NCI-H1048 (cell line): ENCODE measurements at places on chromosomes 6 and 20.

- DNase-seq, result no peak
Observed at GRCh38 chr6:87762116-87762515, 60.1 kb upstream of the AKIRIN2 start.

DNA sequence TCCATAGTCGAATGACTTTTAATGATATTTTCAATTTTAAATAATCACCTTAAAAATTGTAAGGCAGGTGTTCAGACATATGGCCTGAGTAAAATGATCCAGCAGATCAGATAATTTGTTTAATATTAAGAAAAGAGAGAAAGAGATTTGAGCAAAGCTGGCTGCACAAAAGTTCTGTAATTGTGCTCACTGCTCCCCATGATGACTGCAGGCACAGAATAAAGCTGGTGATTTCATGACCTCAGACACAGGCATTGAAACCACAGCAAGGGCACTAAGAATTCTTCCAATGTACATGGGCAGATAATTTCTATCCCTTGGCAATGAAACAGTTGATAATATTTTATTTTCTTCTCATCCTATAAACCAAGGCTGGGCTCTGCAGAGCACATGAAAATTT is 553.1 kb downstream of the NKAIN2 start:
- DNase-seq, result no peak

DNA sequence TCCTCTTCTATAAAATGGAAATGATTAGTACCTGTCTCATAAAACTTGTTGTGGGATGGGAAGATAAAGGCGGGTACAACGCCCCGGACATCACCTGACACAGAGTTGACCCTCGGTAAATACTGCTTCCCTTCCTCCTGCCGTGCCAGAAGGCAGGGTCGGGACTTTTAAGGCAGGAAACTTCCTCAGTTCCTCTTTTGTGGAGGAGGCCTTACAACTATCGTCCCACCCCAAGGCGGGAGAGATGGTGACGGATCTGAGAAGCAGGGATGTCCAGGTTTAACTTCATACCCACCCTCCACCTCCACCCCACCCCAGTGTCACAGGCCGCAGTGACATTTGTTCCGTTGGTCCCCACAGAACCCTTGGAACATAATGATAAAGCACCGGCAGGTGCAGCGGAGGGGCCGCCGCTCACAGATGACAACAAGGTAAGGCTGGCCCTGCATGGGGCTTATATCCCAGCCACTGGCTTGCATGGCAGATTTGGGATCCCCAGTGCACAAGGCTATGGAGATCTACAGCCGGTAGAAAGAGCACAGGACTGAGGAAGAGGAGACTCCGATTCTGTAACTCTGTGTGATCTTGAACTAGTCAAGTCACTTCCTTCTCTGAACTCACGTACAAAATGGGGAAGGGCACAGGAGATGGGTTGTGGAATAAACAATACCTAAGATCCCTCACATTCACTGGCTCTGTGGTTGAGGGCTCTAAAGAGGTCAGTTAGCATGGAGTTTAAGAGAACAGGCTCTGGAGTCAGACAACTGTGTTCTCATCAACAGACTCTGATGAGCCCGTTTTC is 764 bp downstream of the DNTTIP1 start:
- no peak for DNase-seq

DNA sequence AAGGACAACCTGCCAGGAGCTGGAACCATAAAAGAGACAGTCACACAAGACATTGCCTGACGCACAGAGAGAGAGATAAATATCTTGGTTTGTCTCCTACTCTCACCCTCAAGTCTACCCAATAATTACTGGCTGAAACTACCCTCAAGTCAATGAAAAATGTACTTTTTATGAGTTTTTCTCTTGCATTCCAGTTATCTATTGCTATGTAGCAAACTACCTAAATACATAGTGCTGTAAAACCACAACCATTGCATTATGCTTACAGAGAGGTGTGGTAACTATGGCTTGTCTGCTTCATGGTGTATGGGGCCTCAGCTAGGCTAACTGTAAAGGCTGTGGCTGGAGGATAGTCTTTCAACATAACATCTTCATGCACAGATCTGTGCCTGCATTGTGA is 247.8 kb downstream of the HAO1 start:
- no peak for DNase-seq

DNA sequence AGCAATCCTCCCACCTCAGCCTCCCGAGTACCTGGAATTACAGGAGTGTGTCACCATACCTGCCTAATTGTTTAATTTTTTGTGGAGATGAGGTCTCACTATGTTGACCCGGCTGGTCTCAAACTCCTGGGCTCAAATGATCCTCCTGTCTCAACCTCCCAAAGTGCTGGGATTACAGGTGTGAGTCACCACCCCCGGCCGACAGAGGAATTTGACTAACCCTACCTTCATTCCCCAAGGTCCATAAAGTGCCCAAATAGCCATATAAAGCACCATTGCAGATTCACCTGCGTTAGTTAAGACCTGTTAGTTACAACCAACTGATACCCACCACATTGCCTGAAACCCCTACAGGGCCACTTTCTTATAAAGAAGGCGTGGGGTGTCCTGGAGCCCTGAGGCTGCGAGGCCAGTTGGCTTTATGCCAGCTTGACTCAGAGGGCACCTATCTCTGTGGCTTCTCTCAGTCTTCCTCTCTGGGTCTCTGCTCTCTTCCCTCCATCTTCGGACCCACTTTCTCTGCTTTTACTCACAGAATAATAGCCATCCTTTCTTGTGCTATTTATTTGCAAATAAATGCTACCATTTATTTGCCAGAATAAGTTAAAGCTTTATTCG is 65.6 kb downstream of the SLC2A10 start:
- DNase-seq, result no peak

DNA sequence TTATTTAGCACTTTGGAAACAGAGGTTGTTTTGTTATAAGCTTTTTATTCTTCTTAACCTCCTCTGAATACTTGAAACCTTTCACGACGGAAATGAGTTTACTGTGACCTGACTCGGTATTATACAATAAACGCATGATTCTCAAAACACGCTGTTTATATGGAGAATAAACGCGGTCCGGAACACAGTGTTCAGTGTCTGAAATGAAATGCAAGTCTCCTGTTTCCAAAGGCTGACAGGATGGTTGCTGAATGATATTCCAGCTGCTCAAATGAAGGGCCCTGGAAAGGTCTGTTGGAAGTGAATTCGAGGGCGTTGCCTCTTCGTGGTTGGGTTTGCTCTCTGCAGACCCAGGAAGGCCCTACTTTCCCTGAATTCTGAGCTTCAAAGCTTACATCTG is 83.4 kb downstream of the RSPH3 start:
- no peak for DNase-seq

DNA sequence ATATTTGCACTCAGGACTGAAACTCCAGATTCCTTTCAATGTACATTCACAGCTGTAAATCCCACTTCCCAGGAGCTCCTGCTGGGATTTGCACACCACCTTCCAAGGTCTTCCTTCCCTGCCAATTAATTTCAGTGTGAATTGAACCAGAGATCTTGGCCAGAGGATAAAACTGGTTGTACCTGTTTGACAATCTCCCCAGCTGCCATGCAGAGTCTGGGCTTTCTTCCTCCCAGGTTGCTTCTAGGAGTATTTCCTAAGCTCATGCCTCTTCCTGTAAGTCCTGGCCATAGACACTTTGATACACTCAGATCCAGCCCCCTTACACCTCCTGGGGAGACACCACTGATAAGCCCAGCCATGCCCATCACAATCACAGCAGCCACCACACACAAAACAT is 15.6 kb downstream of the MAFB start:
- no peak for DNase-seq

- no peak for DNase-seq
Observed at GRCh38 chr6:31125162-31125561, 4.9 kb upstream of the CDSN start.

DNA sequence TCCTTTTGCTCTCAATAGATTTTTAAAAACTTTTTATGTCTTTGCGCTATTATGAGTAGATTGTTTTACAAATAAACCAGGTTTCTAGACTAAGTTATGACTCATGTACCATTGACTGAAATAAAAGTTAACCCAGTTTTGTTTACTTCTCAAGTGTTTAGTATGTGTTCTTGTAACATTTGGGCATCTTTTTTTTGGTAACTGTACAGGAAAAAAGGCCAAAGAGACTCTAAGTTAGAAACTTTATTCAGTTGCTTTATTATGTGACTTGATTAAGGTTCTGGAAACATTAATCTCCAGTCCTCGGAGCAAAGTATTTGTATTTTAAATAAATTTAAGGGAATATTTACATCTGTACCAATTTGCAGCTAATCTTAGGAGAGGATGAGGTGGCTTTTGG is 2.9 kb downstream of the NKAIN2 start:
- DNase-seq, result no peak

DNA sequence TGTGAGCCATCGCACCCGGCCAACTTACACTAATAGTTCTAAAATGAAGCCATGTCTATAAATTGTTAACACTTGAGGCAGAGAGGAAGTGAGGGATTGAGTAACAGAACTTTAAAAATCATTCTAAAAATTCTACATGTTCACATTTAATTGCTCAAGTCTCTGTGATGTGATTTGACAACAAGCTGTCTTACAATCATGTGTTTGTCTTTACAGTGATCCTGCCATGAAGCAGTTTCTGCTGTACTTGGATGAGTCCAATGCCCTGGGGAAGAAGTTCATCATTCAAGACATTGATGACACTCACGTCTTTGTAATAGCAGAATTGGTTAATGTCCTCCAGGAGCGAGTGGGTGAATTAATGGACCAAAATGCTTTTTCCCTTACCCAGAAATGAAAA is 23.6 kb downstream of the GTF2H5 start:
- no peak for DNase-seq

DNA sequence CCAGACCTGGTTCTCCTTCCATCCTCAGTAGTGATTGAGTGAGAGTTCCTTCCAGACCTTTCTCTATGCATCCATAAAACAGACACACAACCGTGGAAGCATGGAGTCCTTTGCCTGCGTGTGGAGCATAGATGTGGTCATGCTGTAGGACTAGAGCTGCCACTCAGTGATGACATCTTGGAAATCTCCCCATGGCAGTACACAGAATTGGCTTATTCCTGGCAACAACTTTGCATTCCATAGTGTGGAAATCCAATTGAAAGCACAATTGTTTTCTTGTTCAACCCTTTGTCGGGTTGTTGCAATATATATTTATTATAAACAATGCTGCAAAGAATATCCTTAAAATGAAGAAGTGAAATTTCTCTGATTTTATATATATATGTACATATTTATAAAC is 547.8 kb downstream of the CDH26 start:
- no peak for DNase-seq

GRCh38 chr6:47865206-47865605 is 83.4 kb downstream of the OPN5 start:
- DNase-seq, result no peak

DNA sequence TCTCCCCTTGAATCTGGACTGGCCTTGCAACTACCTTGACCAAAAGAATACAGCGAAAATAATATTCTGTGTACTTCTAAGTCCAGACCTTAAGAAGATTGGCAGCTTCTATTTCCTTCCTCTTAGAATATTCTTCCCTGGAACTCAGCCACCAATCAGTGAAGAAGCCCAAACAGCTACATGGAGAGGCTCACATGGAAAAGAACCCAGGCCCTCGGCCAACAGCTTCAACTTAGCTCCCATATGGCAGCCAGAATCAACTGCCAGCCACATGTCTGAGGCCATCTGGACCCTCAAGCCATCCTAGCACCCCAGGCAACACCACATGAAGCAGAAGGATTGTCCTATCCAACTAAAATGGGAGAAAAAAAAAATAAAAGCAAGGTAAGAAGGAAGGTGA is 178.8 kb downstream of the IBTK start:
- DNase-seq, result no peak

GRCh38 chr20:13219327-13220193 is 1.5 kb upstream of the ISM1 start:
- no peak for DNase-seq

- DNase-seq, result no peak
Observed at GRCh38 chr20:11838076-11838636, 79.5 kb upstream of the BTBD3 start.

DNA sequence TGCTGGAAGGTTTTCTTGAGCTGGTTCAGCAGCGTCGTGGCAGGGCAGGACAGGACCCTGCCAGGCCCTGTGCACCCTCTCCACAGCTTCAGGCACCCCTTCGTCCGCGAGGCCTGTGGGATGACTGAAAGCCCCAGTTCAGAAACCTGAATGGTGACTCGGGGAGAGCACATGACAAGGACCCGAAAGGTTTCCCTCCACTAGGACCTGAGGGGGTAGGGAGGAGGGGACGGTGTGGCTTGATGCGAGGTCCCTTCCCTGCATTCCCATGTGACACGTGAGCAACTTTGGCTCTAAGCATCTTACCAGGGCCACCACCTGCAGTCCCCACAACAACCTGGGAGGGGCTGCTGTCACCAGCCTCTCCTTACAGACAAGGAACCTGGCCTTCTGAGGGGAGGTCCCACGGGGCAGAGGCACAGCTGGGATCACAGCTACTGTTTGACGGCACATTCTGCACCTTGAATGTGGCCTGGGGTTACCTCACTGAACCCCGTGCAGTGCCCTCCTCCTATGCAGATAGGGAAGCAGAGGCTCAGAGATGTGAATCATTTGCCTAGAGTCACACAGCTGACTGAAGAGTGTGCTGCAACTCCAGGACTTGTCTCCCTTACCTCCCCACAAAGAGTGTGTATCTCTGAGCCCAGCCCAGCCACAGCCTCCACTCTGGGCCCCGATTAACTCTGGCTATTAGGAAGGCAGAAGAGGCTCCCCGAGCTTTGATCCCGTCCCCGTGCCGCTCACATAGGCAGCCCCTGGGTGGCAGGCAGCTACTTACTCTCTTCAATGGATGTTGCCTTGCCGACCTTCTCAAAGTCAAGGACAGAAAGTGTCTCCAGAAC is 84.6 kb downstream of the PTPN1 start:
- no peak for DNase-seq

DNA sequence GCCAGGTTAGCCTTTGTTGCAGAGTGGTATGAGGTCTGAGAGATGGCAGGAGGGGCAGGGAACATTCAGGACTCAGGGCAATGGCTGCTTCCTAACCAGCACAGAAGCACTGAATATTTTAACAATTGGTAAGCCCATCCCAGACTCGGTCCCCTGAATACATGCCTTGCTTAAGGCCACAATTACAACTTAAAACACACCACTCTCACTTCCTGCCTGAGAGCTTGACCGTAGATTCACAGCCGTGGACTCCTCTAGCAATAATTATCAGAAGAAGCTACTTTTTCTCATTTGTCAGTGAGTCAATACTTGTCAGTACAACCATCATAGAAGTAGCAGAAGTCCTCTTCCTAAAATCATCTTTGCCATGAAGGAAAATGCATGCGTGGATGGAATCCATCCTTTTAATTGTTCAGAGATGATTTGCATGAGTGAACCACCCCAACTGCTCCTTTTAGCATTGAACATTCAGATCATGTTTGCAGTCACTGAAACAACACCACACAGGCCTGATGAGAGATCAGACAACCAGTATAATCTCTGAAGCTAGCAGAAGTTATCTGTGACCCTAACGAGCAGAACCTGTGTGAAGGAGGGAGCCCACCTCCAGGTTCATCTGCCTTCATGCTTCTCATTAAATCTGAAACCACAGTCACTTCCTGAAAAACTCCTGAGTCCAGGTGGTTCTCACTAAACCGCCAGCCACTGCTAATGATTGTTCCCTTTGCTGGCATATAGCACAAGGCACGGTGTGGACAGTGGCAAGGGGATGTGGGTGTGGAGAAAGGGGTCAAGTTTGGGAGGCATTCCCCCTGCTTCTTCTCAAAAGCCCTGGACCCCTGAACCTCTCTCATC is 333.9 kb upstream of the CNR1 start:
- DNase-seq, result no peak
